ENCODE measurements at places on chromosomes 11 and 22.

DNA sequence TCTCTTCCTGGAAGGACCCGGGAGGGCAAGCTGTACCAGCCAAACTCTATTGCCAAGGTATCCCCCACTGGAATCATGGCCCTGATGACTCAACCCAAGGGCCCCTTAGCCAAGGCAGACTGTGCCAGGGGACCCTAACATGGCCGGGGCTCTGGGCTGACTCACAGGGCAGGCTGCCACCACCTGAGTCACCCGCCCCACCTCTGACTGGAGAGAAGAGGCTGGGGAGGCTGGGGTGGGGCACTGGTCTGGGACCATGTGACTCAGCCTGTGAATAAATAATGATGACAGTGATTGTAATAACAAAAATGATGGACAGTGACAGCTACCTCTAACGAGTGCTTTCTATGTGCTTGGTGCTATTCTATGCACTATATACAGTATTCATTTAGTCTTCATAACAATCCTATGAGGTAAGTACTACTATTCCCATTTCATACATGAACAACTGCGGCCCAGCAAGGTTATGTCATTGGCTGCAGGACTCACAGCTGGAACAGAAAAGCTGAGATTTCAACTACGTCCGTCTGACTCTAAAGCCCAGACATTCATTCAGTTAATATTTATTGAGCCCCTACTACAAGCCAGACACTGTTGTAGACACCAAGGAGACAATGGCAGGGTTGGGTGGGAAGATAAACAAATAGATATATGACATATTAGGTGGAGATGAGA, 84.2 kb downstream of the FBXO7 start:
- peak; percentile 86 for DNase-seq

DNA sequence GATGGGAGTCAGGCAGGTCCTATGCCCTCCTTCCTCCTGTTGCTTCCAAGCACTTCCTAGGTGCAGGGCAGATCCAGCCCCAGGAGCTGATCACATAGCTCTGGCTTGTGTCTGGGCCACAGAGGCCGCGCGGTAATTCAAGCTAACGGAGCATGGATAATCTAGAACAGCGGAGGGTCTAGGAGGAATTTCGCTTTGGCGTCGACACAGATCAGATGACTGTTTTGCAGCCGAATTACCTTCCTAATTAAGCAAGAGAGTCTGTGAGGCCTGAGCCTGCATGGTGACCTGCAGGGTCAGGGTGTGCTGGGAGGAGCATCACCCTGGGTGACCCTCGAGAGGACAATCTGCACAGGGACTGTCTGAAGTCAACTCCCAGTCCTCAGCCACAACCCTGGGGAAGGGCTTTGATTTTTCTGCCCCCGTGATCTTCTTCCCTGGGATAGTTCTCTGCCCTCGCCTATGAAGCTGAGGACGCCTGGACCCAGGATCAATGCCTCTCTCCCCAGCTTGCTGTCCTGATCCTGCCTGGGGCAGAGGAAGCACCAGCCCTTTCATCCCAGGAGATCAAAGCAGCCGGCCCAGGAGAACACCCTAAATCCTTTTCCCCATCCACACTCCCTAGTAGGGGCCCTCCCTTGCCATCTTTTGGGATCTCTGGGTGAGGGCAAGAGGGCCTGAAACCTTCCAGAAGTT, 11.0 kb downstream of the NECTIN1 start:
- peak; percentile 56 for DNase-seq

GRCh38 chr11:103584021-103584420, 452.4 kb upstream of the DDI1 start:
- no peak for DNase-seq

GRCh38 chr11:64409707-64410403, 50.9 kb downstream of the RPS6KA4 start:
- DNase-seq = peak; percentile 98

DNA sequence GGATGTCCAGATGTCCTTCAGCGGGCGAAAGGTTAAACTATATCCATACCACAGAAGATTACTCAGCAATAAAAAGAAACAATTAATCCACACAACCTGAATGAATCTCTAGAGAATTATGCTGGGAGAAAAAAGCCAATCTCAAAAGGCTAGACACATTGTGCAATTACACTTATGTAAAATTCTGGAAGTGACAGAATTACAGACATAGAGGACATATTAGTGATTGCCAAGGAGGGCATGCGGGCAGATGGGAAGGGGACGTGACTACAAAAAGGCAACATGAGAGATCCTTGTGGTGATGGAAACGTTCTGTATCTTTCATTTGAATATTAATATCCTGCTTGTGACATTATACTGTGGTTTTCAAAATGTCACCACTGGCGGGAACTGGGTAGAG, 103.5 kb upstream of the BMAL1 start:
- DNase-seq = no peak

DNA sequence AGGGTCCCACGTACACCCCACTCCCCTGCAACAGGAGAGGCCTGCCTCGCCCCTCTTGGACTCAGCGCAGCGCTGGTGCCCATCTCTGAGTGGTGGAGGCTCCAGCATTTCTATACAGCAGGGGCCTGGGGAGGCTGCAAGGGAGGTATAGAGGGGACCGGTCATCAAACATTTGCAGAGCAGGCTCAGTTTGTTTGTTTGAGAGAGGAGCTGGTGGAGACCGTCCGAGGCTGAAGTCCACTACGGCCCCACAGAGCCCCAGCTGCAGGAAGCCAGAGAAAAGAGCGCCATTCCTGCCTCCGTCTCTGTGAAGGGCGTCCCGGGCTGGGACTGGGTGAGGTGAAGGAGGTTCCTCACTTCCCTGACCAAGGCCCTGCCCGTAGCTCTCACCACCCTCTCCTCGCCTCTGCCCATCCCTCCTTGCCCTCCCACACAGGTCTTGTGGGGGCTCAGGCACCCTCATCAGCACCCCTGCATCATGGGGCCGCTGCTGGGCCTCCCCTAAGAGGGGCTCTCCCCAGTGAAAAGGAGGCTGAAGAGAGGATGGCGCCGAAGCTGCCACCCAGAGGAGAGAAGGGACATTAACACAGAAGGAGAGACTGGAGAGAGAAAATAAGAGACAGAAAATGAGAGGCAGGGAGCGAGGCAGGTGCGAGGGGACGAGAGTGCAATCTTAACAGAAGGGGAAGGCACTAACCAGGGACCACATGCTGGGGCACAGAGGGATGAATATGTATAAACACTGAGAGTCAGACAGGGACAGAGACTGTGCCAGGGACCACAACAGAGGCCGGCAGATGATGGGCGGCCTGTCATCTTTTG, 24.5 kb downstream of the RPUSD4 start:
- no peak for DNase-seq

- no peak for DNase-seq
These were observed 36.7 kb downstream of the ACO2 start for GRCh38 chr22:41505511-41506220.

DNA sequence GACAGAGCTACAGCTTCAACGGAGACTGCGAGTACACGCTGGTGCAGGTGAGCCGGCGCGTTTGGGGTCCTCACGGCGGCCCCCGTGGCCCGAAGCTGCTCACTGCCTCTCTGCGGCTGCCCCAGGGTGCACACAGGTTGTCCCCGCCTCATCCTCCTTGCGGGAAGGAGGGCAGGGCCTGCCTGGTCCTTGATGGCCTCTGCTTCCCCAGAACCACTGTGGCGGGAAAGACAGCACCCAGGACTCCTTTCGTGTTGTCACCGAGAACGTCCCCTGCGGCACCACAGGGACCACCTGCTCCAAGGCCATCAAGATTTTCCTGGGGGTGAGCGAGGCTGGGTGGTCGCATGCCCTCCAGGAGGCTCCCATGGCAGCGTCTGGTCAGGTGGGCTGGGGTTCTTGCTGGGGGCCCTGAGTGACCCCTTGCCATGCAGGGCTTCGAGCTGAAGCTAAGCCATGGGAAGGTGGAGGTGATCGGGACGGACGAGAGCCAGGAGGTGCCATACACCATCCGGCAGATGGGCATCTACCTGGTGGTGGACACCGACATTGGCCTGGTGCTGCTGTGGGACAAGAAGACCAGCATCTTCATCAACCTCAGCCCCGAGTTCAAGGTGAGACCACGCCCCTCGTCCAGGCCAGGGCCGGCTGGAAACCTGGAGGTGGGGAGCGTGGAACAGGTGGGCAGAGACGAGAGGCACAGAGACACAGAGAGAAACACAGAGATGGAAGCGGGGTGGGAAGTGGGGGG, 19.4 kb downstream of the MUC5AC start:
- DNase-seq = no peak

DNA sequence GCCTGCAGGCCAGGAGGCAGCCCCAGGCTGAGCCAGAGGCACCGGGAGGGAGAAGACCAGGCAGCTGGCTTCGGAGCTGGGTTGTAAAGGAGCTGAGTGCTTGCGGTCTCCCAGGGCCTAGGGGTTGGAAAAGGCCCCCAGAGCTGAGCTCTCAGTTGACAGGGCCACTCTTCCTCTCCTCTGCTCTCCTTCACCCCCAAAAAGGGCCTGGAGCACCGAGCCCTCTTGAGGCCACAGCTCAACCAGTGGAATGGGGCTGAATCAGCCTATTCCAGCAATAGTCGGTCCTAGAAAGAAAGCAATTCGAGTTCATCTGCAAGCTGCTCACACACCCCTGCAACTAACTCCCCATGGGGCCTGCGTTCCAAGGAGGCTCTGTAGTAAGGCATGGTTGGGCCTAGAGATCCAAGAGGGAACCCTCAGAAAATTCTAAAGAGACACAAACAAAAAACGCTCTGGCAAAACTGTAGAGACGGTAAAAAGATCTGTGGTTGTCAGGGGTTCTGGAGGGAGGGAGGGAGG, 205.0 kb downstream of the BUD13 start:
- no peak for DNase-seq

DNA sequence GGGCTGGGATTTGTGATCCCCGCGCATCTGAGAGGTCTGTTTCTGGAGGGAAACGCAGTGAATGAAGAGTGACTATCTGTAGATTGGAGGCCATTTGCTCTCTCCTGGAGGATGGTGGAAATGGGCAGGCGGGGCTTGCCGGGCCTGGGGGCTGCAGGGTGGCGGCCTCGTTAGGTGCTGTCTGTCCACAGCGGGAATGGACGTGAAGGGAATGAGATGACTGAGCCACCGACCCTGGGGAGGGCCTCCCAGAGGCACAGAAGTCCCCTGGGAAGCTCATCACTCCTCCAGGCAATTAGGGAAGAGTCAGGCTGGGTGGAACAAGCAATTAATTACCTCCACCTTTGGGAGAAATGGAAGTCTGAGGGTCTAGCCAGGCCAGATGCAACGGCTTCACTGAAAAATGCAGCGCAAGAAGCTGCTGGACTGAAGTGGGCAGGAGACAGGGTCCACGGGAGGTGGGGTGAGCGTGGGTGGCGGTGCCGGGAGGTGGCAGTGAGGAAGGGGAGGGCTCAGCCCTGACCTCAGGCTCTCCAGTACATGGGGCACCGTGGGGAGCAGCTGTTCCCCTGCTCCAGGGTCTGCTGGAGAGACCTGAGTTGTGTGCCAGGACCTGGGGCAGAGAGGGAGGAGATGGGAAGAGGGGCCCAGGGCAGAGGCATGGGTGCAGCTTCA, 524.5 kb downstream of the BRD1 start:
- DNase-seq = no peak
